ENCODE measurements at places on chromosomes 5 and 9.

DNA sequence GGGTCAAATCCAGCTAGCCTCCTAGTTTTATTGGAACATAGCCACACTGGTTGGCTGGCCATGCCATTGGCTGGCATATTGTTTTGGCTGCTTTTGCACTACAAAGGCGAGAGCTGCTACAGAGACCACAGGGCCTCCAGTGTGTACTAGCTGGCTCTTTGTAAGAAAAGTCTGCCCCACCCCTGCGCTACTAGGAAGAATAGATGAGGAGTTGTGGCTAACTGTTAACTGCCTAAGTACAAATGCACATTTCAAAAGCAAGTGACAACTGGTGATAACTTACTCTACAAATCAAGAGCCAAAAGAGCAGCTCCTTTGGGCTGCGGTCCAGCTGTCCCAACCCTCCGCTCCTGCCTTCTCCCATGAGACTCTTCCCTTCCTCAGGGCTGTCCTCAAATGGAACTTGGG lies 63.9 kb downstream of the SERINC5 start:
- DNase-seq: peak; percentile 68

- no peak for DNase-seq
These were observed 27.1 kb upstream of the IFNA14 start for GRCh38 chr9:21266733-21267484.

GRCh38 chr5:152523964-152524363 lies 118.9 kb upstream of the NMUR2 start:
- DNase-seq: no peak

DNA sequence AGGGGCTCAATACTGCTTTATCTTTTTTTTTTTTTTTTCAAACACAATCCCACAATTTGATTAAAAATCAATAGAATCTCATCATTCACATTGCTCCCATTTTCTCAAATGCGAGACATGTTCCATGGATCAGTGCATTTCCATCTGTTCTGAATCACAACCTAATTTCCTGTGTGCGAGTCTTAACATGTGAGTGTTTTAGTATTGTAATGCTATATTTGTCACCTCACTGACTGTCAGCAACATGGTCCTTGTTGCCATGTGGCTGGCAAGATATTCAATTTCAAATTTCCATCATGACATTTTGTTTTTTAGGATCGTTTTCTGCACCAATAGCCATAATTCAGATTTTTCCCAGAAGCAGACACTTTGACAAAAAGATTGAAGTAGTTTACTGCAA lies 233.2 kb upstream of the PRDM9 start:
- no peak for DNase-seq

DNA sequence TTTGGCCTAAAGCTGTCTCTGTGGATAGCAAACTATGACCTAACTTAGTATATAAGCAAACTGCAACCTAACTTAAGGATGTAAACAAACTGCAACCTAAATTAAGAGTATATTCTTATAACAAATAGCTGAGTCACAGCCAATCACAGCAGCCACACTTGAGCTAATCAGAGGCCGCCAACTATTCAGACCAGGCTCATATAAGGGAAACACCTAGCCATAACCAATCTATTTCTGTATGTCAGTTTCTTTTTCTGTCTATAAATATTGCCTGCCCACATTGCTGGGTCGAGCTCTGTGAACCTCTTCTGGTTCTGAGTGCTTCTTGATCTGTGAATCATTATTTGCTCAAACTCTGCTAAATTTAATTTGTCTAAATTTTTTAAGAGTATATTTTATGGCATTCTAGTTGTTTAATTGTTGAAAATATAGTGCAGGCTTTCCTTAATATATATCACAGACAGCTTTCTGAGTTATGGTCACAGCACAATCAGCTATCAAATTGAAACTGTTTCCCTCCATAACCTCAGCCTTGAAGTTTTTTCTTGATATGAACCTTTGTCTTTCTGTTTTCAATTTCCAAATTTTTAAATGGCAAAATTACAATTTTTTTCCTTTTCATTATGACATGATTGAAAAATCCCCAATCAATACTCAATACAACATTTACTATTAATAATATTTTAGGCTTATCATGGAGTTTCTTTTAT lies 327.1 kb upstream of the NUDT12 start:
- no peak for DNase-seq

GRCh38 chr9:79026316-79026715 lies 545.4 kb upstream of the TLE4 start:
- no peak for DNase-seq

DNA sequence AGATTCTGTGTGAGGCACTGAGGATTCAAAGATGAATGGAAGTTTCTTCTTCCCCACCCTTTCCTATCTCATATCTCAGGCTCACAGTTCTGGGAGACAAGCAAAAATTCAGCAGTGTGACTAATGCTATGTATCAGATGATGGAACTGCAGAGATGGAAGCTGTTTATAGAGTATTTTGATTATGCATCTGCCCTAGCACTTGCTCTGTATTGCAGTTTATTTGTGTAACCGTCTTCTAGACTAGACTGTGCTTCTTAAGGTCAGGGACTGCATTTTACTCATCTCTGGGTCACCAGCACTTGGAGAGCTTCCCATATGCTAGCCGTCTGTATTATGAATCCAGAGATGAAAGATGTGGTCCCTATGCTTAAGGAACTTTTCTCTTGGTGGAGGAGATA lies 12.6 kb downstream of the CAVIN4 start:
- no peak for DNase-seq

DNA sequence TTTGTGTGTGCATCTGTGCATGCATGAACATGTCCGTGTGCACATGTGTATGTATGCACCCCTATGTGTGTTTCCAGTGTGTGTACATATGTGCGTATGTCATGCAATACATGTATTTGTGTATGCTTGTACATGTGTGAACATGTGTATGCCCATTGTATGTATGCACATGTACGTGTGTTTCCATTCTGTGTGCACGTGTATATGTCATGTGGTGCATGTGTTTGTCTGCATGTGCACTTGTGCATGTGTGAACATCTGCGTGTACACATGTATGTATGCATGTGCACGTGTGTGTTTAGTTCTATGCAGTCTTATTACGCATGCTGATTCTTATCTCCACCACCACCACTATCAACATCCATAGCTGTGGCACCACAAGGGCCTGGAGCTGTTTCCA lies 403.5 kb upstream of the IRX4 start:
- no peak for DNase-seq

DNA sequence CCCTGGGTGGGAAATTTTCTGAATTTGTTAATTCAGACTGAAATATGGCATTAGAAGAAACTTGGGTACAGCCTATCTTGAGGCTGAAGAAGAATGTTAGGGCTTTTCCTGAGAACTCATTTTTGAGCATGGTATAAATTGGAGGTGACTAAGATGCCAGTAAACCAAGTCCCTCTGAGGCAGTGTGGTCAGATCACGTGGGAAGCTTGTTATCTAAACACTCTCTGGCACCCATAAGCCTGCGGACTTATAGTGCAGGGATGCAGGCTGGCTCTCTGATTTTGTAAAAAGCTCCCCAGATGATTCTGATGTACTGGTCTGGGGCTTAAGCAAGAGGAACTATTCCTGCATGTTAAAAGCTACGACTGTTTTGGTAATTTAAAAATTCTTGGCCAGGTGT lies 34.3 kb downstream of the MTMR12 start:
- DNase-seq: no peak

GRCh38 chr5:20476016-20476415 lies 488.0 kb upstream of the CDH18 start:
- no peak for DNase-seq

GRCh38 chr5:173718469-173718868 lies 102.0 kb upstream of the BOD1 start:
- no peak for DNase-seq

- no peak for DNase-seq
These were observed 24.5 kb upstream of the RAB14 start for GRCh38 chr9:121226175-121226574.

DNA sequence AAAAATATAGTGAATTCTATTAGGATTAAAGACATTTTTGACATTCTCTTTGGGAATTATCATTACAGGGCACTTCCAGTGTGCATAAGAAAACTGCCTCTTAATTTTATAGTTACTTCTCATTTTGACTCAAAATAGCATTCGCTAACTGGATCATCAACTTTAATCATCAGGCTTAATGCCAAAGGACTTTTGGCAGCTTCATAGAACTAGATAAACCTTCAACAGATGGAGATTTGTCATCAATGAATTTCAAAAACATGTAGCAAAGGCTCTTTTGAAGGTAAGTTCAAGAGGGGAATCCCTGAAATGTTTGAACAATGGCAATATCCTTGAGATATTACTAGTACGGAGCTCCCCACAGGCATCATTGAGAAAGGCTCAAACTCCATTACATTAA lies 447.2 kb downstream of the PDE4D start:
- DNase-seq: no peak

- no peak for DNase-seq
These were observed 45.0 kb upstream of the TNC start for GRCh38 chr9:115162946-115163345.

- peak; percentile 75 for DNase-seq
These were observed at the start of gene NDFIP1 for GRCh38 chr5:142108432-142109330. Gene NDFIP1, plus strand, starts transcription at chr5:142108779. Its CDS starts 196 bp downstream, at chr5:142108975.

DNA sequence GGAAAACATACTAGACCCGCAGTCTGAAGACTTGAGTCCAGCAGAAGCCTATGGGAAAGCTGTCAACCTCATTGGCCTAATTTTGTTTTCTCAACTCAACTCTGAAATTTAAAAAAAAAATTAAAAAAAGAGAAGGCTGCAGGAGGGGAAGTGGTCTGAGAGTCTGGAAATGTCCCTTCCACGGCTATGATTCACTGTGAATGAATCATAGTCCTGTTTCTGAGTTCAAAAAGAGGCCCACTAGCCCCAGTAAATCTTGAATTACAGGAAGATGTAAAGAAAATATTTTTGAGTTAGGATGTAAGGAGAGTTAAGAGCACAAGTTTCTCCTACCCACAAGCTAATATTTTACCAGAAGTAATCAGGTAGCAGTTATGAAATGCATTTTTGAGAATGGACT lies 565.5 kb upstream of the DMAC1 start:
- no peak for DNase-seq

GRCh38 chr9:130207241-130207992 lies 35.2 kb downstream of the NCS1 start:
- DNase-seq: no peak

DNA sequence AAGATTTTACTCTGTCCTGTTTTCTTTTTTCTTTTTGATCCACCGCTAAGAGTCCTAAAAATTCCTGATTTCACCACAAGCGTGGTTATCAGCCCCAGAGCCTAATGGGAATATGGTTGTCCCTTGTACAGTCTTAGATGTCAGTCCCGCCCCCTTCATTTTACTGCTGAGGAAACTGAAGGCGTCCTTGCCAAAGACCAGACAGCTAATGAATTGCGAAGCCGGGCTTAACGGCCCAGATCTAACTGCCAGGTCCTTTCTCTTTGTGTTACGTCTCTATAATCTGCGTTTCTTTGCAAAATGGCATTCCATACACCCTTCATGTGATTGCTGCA lies 497 bp downstream of the NSA2 start:
- no peak for DNase-seq

DNA sequence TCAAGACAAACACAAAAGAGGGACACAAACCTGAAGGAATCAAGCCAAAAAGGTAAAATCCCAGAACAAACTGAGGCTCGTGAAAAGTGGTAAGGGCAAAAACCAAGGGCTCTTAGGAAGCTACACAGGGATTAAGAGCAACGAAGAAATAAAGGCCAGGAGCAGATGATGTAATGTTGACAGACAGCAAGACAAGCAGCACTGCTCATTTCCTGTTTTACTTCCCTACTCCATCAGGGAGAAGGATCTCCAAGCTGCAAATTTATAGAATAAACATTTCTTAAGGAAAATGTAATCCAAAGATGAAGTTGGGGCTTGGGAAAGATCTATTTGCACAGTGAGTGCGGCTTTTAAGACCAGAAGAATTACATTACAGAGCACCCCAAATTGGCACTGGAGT lies 182.3 kb upstream of the MAP1B start:
- DNase-seq: no peak

GRCh38 chr5:2797981-2798380 lies 46.5 kb upstream of the IRX2 start:
- no peak for DNase-seq

GRCh38 chr9:38164659-38165221 lies 95.7 kb upstream of the SHB start:
- no peak for DNase-seq

DNA sequence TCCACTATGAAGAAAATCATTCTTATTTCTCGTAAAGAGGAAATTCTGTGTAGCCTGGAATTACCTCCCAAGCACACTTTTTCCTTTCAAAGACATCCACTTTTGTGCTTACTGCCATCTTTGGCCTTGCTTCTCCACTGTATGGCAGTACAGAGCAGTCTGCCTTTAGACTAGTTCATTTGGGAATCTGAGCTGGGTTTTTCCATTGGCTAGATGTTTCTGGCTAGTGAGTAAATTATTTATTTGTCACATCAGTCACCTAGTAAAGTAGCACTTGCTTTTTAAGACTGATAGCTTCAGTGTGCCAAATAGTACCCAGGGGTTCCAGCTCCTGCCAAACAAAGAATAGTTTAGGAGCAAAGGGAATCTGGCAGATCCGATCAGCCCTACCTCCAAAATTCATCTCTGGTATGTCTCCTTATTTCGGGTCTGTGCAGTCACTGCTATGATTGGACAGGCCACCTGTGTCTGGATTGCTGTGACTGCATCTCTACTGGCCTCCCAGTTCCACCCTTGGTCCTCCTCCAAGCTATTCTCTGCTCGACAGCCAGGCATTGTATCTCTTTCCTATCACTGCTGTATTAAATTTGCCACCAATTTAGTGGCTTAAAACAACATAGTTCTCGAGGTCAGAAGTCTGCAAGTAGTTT lies 97.6 kb downstream of the NUDT12 start:
- DNase-seq: no peak

DNA sequence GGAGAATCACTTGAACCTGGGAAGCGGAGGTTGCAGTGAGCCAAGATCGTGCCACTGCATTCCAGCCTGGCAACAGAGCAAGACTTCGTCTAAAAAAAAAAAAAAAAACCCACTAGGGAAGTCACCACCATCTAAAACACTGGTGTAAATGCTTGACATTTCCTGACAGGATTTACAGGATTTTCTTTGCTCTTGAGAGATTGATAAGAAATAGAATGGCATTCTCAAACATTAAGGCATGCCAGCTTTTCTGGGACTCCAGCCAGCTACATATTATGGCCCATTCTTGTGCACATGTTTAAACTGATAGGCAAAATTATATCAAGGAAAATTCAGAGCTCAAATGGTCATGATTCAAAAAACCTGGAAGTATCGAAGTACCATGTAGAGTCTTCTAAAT lies 28.7 kb downstream of the GTF3C4 start:
- DNase-seq: no peak

DNA sequence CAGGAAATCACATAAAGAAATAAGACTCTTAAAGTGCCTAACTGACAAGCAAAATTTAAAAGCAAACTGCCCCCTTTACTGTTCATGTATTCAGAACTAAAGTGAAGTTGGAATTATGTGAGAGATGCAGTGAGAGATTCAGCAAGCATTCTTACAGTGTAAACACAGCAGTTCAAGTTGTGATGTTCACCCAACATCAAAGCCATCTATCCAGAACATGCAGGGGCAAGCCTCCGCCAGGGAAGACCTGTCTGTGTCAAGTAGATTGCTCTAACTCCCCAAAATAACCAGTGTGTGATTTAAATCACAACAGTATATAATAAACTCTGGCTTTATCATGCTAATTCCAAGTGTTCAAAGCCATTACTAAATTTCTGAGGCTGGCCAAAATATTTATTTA lies 233.3 kb downstream of the BNC2 start:
- no peak for DNase-seq
